Muscle of arm (tissue), 14 donors: ENCODE measurements at places on chromosomes 16 and 17. TPM values are rescaled to one million over a fixed set of nuclear protein-coding genes. Genes with fewer than 3 reads are reported as not detected.

DNA sequence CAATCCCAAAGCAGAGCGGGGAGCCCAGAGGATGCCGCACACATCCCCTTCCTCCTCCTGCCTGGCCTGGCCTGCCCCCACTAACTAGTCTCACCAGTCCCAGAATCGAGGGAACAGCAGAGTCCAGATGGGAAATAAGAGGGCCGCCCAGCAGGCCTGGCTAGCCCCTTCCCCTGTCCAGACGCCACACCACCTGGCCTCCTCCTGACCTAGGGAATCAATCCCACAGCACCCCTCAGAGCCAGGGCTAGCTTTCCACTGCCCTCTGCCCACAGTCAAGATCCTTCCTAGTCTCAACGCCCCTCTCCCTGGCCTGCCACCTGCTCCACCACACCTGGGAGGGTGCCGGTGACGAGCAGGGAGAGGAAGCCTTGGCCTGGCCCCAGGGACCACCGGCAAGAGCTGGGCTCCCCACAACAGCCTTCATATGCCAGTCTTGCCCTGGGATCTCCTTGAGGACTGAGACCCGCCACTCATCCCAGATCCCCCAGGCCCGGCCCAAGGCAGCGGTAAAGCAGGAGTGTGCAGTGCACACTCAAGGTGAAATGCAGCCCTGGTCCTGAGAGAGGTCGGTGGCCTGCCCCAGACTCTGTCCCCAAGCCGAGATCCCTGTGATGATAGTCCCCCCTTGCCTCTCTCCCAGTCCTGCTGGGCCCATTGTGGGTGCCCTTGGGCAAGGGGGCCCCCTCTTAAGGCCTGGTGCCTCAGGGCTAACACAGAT lies 27.9 kb downstream of the KATNB1 start:
- DNase-seq, result no peak

CDH11 gene
- polyA plus RNA-seq, result 42.2 TPM

DNA sequence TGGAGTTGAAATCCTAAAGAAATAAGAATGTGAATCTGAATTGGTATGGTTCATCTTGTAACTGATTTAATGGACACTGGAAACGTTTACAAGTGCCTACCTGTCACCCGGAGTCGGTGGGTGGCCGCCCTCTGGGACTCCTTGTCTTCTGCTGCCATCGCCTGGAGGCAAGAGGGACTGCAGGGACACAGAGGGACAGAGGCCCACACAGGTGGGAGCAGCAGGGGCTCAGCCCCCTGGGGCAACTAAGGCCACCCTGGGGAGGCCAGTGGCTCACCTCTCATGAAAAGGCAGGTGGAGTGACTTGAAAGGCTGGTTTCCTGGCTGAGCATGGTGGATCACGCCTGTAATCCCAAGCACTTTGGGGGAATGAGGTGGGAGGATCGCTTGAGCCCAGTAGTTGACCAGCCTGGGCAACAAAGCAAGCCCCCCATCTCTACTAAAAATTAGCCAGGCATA lies 23.2 kb downstream of the TMEM92 start:
- DNase-seq, result peak; percentile 66

DNA sequence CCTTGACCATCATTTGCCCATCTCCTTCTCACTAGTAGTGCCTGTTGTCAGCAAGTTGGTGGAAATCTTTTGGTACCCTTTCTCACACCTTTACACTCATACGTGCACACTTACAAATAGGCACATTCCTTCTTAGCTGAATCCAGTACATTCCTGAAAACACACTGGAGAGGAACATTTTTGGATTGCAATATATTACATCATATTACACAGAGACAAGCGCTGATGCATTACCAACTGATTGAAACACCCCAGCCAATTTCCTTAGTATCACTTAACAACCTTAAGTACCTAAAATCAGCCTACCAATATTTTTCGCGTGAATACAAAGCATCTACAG lies 64.1 kb downstream of the PLCG2 start:
- DNase-seq, result no peak

DNA sequence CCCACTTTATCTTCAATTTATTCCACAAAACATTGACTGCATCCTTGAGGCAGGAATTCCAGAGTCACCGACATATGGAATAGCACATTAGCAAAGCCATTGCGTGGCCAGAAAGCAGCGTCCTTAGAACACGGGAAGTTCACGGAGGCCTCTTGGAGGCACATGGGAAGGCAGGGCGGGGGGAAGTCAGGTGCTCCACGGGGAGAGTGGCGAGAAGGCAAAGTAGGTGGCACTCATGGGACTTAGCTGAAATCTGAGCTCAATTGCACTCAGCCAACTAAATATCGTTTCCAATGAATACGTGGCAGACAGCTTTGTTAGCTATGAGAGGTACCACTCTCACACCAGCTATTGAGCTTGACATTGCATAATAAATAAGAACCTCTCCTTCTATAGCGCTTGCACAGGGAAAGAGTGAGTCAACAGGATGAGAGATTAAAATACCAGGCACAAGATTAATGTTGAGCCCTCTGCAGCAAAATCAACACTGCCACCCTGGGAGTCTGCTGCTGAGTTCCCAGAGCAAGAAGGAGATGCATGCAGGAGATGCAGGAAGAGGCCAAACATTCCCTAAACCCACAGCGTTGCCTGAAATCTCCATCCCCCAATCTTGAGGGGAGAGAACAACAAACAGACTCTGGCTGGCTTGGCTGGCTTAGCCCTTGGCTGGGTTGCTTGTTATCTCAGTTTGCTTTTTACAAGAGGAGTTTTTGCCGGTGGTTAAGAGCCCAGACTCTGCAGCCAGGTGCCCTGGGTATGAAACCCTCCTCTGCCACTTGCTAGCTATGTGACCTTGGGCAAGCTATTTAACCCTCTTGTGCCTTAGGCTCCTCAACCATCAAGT lies 28.8 kb downstream of the ABCC12 start:
- DNase-seq, result peak; percentile 6

DNA sequence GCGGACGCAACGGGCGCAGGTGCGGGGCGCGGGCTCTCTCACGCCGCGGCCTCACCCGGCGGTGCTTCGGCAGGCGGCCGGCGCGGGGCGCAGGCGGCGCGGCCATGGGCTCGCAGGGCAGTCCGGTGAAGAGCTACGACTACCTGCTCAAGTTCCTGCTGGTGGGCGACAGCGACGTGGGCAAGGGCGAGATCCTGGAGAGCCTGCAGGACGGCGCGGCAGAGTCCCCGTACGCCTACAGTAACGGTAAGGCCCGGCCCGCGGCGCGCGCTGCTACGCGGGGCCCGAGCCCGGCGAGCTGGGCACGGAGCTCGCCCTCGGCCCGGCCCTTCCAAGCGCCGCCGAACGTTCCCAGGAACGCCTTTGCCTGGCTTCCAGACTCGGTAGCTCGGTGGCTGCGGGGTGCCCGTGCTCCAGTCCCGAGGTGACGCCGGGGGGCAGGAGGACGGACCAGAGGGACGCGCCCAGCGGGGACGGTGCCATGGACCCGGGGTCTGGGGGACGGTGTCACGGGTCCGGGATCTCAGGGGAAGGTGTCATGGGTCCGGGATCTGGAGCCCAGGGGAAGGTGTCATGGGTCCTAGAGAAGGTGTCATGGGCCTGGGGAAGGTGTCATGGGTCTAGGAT lies 435 bp downstream of the RAB40C start:
- no peak for DNase-seq

DNA sequence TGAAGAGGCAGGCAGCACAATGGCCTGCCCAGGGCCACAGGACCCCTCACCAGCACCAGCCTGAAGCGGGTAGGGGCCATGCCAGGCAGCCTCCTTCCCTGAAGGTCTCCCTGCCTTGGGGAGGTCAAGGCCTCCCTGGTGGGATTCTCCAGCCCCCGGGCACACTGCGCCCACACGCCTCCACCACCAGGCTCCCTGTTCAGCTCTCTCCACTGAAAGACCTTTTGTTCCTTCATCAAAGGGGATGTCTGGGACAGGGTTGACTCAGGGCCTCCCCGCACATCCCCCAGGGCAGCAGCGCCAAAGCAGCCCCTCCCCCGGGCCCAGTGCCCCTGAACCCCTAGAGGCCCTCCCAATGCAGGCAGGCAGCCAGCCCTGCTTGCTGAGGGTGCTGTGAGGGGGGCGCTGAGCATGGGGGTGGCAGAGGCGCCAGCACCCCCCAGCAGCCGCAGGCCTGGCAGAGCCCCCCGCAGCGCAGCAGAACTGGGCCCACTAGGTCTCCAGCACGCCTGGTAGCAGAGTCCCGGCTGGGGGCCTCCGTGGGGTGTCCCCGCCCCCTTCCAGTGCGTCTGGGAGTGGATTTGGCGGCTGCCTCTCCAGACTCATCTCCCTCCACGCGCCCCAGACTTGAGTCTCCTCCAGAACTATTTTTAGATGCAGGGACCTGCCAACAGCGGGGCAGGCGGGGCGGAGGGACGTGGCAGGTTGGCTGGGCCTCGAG lies 13.1 kb downstream of the BCAR1 start:
- peak; percentile 85 for DNase-seq

SPAG7 gene
- polyA plus RNA-seq, result 84.4 TPM

DNA sequence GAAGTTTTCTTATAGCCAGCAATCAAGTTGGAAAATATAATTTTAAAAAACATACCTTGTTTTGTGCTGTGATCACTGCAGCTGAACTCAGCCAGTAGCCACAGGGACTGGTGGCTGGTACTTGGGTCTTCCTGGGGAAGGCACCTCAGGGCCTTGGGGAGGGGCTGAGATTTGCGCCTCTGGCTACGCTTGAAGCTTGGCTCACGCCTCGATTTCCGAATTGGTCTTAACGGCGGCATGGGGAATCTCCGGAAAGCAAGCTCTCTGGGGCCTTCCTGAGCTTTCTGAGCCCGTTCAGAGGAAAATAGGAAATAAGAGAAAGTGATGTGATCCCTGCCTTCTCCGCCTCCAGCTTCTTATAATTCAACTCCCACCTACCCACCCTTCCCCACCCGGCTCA lies 11.3 kb upstream of the USP7 start:
- no peak for DNase-seq

GRB7 gene
- polyA plus RNA-seq, result 0.36 TPM

HIGD1B gene
- polyA plus RNA-seq, result 4.3 TPM

DNA sequence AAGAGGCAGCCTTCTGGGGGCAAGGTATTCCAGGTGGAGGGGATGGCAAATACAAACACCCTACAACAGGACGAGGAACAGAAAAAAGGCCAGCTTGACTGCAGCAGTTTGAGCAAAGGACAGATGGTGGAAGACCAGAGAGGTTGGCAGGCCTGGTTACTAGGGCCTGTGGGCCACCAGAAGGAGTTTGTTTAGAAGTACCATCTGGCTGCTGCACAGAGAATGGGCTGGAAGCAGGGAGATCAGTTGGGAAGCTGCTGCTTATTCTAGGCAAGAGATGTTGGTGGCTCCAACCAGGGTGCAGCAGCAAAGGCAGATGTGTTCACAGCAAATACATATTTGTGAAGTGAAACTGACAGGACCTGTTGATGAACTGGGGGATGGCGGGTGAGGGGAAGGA lies 2.9 kb upstream of the YPEL2 start:
- no peak for DNase-seq

DNA sequence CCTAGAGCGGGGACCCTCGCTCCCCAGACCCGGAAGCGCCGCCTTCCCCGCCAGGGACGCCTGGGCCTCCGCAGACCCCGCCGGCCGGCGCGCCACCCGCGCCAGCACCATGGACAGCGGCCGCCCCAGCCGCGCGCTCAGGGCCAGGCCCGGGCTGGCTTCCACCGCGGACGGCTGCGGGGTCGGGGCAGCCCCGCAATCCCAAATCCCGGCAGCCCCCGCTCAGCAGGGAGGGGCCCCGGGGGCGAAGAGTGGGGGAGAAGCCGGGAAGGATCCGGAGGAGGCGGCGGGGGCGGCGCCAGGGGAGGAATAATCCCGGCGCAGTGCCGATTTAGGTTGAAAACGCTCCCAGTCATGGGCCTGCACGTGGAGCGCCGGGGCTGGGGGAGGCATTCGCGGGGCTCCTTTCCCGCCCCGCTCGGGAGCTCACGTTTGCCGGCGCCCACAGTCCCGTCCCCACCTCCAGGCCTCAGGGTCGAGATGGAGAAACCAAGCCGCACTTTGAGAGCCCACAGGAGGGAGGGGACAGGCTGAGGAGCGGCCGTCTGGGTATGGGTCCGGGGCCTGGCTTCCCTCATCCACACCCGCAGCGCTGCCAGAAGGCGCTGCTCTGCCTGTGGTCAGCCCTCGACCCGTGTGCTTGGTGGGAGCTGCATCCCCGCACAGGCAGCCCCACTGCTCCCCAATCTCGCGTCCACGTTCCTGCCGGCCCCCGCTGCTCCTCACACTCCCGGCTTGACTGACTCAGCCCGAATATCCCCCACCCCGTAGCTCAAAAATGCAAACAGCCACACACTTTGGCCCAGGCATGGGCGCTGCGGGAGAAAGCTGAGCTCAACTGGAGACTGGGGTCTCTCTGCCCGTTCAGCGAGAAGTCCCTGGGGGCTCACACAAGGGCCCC lies 4.7 kb downstream of the FBXL16 start:
- DNase-seq, result no peak

PRSS27 gene
- polyA plus RNA-seq, result 1.1 TPM

EXOC7 gene
- 75.7 TPM for polyA plus RNA-seq

DNA sequence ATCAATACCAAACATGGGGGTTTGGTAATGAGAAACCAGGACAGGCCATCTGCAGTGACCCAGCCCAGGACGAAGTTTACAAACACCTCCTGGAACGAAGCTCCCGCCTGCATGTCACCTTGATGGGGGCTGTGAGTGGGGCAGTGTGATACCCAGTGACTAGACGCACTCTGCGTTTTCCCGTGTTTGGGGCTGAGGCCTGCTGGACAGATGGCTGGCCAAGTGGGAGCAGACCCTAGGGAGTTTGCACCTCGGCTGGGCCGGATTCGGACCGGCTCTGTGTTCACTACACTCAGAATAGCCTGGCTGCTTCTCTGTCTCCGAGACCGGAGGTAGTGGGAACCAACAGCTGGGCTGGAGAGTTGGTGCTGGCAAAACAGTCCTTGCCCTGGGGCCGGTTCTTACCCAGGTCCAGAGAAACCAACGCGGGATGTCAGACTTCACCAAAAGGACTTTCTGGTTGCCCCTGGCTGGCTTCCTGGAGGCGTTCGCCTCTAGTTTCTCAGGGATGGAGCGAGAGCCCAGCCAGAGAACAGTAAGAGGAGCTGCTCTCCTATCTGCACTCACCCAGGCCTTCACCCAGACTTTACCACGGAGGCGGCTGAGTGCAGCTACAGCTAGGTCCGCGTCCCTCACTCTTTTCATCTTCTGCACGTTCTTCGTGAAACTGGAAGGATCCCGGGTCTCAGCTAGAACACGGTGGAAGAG lies 20.4 kb downstream of the CARHSP1 start:
- no peak for DNase-seq

- no peak for DNase-seq
Observed at GRCh38 chr16:2150418-2151187, 2.2 kb downstream of the RAB26 start.

GRCh38 chr17:44972953-44973352 lies 4.8 kb upstream of the C1QL1 start:
- no peak for DNase-seq

ABCC11 gene
- polyA plus RNA-seq, result not detected

GRCh38 chr17:57440522-57441269 lies 184.4 kb downstream of the MSI2 start:
- DNase-seq, result peak; percentile 54

RNF227 gene
- polyA plus RNA-seq, result 4.8 TPM

GRCh38 chr17:51165680-51166197 lies 472 bp upstream of the NME2 start:
- no peak for DNase-seq

DNA sequence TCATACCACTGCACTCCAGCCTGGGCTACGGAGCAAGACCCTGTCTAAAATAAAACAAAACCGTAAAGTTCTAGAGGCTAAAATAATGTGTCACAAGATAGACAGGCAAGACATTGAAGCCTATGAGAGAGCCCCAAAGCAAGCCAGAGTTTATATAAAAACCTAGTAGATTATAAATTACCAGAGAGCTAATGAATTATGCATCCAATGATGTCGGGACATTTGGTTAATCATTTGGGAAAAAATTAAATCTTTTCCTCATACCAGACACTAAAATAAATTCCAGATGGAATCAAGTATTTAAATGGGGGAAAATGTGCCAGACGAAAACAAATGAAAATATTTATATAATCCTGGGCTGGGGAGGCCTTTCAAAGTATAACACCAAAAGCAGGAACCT lies 24.2 kb downstream of the CCDC40 start:
- DNase-seq, result no peak
